Forelimb muscle (tissue), 1 donor: ENCODE measurements at places on chromosomes 5 and 9. TPM values are rescaled to one million over a fixed set of nuclear protein-coding genes. Genes with fewer than 3 reads are reported as not detected.

IGFBPL1 gene
- polyA plus RNA-seq, result 0.67 TPM

CLTA gene
- polyA plus RNA-seq, result 111 TPM

IL13 gene
- polyA plus RNA-seq, result not detected

CDC25C gene
- polyA plus RNA-seq, result 2.4 TPM

ST8SIA4 gene
- polyA plus RNA-seq, result 4.6 TPM

ITGA1 gene
- 16.4 TPM for polyA plus RNA-seq

GRCh38 chr5:132086277-132086794 is 12.7 kb downstream of the CSF2 start:
- no peak for DNase-seq

GRCh38 chr9:129380961-129381401 is 202.9 kb upstream of the IER5L start:
- DNase-seq, result no peak

- DNase-seq, result no peak
These were observed 174.0 kb upstream of the SLC27A6 start for GRCh38 chr5:128791312-128791711.

GRCh38 chr9:98807070-98807813 is at the start of gene GALNT12:
Gene GALNT12, plus strand, starts transcription at chr9:98807670. Its CDS starts 29 bp downstream, at chr9:98807699.
- no peak for DNase-seq

DNA sequence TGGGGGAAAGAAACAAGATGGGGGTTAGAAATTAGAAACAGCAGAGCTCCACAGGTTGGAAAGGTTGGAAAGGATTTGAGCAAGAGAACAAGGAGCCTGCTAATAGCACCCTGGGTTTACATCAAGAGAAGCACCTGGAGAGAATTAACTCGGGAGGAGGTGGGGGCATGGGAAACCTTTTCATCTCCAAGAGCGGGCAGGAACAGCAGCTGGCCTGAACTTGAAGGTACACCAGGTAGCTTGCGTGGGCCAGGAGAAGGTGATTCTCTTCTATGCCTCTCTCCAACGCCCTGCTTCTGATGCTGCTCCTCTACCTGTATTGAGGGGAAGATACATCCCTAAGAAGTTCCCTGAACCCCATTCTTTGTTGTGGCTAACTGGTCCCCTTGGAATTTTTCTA is 37.1 kb upstream of the GLRX start:
- no peak for DNase-seq

DNA sequence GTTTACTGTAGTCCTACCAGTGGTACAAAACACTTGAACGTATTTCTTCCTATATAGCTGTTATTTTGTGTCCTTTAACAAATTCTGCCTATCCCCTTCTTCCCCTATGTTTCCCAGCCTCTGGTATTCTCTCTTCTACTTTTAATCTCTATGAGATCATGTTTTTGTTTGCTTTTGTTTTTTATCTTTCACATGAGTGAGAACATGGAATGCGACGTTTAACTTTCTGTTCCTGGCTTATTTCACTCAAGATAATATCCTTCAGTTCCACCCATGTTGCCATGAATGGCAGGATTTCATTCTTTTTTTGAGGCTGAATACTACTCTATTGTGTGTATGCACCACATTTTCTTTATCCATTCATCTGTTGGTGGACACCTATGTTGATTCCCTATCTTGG is 634.4 kb upstream of the WWC1 start:
- DNase-seq, result no peak

GRCh38 chr5:83776437-83777031 is 55.9 kb upstream of the HAPLN1 start:
- DNase-seq, result no peak

DNA sequence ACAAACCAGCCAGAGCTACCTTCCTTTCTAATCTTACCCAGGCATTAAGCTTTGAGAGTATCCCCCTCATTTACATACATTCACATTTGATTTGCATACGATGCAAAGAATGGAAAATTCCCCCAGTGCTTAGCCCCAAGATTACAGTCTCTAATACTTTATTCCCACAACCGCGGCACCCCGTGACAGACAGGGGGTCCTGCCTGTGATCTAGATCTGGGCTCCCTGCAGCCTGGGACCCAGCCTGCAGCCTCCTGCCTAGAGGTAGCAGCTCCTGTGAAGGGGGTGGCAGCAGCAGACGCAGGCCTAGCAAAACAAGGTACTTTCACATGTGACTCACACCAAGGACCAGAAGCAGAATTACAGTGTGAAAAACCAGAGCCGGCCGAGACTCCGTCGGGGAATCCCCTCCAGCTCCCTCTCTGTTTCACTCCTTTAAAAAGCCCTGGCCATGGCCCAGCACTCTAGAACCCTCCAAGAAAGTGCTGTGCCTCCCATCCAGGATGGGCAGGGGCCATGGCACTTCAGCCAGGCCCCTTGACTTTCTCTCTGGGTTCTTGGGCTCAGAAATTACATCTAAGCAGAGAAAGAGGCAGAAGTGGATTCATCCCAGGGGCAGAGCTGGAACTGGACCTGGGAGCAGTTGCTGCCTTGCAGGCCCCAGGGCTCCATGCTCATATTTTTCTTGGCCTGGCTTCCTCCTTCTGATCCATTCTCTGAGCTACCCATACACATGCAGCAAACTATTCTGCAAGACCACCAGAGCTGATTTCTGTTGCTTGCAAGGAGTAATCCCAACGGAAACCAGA is 14.0 kb upstream of the TCF7 start:
- no peak for DNase-seq

DNA sequence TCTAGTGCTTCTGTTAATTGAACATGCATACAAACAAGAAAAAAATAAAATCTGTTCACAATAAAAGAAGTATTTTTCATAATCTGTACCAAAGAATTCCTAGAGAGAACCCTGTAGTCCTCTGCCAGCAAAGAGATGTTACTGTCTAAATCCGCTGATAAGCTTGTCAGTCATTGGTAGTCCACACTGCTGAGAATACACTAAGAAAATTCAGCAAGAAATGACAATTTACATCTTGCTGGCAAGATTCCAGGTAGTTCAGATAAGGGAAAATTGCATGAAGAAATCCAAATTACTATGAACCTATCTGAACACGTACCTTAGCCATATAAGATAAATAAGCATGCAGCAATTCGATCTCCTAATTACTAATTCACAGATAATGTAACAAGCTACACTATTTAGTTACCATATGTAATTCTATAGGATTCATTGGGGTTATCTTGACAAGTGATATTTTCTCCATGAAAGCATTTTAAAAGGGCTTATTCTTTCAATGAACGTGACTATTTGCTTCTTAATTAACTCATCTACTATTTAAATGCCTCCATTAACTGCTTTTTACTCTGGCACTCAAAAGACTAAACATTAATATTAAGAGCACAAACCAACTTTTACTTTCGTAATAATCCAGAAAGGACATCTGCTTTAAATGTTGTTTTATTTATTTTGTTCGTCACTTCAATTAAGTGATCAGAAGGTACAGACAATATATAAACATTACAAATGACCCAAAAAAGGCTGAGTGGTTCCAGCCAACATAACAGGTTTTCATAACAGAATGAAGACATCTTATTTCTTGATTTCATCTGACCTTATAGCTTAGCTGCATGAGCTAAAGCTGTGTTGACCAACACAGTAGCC is 9.7 kb downstream of the MPDZ start:
- DNase-seq, result no peak

DNA sequence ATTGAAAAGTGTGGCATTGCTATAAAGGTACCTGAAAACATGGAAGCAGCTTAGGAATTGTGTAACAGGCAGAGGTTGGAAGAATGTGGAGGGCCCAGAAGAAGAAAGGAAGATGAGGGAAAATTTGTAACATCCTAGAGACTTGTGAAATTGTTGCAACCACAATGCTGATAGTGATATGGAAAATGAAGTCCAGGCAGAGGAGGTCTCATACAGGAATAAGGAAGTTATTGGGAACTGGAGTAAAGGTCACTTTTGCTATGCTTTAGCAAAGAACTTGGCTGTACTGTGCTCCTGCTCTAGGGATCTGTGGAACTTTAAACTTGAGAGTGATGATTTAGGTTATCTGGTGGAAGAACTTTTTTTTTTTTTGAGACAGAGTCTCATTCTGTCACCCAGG is 43.5 kb downstream of the PTPDC1 start:
- DNase-seq, result no peak

GRCh38 chr9:90556897-90557675 is 85.5 kb downstream of the DIRAS2 start:
- DNase-seq, result no peak

DNA sequence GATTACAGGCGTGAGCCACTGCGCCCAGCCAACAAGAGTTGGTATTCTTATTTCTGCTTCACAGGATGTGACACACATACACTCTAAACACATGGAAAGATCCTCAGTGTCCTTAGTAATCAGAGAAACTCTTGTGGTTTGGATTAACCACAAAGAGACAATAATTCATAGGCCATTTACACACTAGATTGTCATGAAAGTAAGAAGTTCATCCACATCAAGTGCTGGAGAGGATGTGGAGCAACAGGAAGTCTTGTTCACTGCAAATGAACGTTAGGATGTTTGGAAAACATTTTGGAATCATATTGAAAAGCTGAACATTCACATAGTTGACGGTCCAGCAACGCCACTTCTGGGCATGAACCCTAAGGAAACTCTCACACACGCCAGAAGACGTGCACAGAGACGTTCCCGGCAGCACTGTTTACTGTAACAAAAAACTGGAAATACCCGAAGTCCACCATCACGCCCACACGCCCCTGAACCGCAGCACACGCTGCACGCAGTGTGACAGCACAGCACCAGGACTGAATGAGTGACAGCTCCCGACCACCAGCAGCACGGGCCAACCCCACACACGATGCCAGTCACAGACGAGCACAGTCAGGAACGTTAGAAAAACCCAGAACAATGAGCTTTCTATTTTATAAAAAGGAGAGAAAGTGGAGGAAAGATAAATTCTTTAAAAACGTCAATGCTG is 87.6 kb downstream of the COL23A1 start:
- DNase-seq, result no peak

DNA sequence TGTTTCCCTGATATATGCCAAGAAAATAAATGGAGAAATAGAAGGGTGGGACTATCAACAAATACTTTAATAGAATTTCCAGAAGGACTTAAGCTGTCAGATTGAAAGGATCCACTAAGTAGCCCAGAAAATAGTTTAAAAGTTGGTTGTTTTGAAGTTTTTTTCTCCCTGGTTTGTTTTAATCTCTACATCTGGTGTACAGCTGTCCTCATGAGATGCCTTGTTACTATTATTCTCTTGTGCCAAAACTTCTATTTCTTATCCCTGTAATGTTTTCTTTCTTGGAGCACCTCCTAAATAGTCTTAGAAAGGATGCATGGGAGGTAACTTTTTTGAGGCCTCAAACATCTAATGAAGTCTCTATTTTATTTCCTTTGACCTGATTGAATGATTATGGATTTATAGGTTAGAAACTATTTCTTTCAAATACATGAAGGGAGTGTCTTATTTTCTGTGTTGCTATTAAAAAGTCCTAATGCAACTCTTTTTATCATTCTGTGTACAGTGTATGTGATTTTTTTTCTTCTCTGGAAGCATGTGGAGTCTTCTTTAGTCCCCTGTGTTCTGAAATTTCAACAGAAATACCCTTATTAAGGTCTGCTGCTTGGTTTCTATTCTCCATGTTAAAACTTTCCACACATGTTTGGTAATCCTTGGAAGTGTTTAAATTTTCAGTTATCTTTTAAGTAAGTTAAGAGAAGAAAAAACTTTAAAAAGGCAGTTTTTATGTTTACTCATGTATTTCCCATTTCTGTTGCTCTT is 140.0 kb upstream of the CDKN2B start:
- DNase-seq, result no peak

DNA sequence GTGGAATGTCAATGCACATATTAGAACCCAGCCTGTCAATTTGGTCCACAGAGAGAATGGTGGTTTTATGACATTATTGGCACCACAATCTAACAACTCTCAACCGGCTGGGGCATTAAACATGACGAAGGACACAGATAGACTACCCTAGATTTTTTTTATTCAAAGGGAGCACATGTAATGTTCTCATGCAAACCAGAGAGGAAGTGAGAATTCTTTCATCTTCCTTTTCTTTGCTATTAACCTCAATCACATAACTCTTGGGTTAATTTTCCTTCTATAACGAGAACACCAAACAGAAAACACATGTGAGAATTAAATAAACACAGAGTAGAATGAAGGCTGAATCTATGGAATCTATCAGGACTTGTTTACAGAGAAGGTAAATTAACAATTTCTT is 94.9 kb upstream of the TNC start:
- DNase-seq, result no peak

GRCh38 chr9:119195521-119195920 is 173.7 kb downstream of the BRINP1 start:
- no peak for DNase-seq

GRCh38 chr5:18720002-18720401 is 1085.7 kb downstream of the TAF11L14 start:
- DNase-seq, result no peak

DNA sequence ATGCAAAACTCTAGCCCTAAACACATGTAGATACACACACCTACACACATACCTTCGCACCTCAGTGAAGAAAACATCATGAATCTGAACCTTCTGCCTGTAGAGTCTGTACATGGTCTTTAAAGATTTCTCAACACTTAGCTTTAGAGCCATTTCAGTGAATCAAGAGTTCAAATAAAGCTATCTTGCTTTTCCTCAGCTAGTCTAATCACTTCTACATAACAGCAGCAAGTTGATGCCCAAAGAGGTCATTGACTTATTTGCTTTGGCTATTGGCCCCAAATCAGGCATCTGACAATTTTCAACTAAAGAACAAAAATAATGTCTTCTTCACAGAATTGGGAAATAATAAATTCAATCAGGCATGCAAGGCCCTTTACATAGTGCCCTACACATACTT is 127.9 kb upstream of the SGCD start:
- no peak for DNase-seq

DNA sequence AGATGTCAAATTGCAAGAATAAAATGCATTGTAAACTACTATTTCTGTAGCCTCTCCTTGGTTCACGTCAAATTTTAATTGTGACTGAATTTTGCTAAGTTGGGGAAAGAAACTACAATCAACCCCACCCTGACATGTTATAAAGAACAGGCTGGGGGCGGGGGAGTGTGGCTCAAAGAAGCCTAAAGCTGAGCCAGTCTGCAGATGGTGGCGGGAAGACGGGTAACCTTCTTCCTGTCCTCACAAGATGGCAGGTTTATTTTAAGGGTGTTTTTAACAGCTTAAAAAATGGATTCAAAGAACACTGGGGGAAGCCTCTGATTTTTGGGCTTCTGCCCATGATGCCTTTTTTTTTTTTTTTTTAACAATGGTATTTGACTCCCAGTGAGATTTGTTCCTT is 68.5 kb upstream of the MELK start:
- no peak for DNase-seq

GRCh38 chr5:31730139-31730538 is 91.2 kb downstream of the PDZD2 start:
- DNase-seq, result no peak
